NCI-H524 treated with DMSO at 0.1 percent for 48 hours (cell line): ENCODE measurements at places on chromosomes 4 and X.
A peak's percentile ranks its signal among the peaks of the same experiment; 100 is the strongest.

DNA sequence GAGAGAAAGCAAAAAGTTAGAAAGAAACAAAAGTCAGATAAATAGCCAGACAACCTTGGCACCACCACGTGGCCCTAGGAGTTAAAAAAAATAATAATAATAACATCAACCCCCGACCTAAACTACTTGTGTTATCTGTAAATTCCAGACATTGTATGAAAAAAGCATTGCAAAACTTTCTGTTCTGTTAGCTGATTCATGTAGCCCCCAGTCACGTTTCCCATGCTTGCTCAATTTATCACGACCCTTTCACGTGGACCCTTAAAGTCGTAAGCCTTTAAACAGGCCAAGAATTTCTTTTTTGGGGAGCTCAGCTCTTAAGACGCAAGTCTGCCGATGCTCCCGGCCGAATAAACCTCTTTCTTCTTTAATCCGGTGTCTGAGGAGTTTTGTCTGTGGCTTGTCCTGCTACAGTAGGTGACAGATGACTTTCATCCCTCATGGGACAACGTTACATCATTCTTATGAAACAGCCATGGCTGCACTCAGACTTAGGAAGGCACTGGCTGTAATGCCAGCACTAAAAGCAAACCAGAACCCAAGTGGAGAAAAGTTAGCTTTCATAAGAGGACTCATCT is 520 bp downstream of the ACOX3 start:
- no peak for DNase-seq

DNA sequence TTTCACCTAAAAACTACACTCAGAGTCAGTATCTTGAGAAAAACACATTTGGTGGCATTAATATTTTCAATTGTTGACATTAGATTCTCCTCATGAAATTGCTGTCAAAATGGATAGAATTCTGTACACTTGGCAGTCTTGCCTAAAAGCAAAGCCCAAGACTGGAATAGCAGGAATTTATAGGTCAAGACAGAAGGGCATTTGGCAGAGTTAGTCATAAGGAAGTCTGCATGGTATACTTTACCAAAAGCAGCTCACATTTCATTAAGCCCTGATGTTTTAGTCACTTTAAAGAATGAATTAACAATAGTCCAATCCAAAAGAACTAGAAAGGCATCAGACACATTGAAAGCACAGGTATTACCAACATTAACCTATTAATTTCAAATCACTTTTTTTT is 7.1 kb downstream of the CCDC160 start:
- DNase-seq, result no peak

GRCh38 chrX:1358793-1359476 is 22.4 kb downstream of the IL3RA start:
- DNase-seq, result no peak

- DNase-seq, result no peak
Measured at GRCh38 chr4:165760182-165760581, 112.9 kb upstream of the TLL1 start.

GRCh38 chrX:110759785-110760184 is 35.8 kb downstream of the CHRDL1 start:
- DNase-seq, result no peak

DNA sequence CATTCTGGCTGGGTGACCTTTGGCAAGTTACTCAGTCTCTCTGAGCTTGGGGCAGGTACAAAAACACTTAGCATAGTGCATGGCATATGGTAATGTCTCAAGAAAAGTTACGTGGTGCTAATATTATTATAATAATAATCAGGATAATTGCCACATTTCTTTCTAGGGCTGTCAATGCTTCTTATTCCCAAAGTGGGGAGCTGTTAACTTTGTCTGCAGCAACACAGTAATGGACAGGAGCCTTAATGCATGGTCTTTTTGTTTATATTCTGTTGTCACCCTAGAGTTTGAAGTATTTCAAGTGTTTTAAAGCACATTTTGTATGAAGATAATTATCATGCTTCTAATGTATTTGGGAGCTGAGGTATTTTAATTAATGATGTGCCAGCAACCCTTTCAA is 121.8 kb downstream of the FHIP1A start:
- DNase-seq, result no peak

GRCh38 chrX:1097328-1097727 is 115.1 kb downstream of the CRLF2 start:
- DNase-seq, result no peak

DNA sequence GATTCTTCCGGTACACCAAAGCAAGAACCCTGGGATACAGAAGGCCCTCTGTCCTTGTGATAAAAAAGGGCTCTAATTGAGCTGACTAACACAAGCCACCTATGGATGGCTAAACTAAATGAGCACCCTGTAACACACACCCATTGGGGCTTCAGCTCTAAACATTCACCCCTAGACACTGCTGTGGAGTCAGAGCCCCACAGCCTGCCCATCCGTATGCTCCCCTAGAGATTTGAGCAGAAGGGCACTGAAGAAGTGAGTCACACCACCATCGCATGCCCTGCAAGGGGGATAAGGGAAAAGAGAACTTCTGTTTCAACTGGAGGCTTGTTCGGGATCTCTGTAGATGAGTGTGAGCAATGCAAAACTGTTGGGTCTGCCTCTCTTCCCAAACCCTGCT is 545.2 kb downstream of the KCTD8 start:
- no peak for DNase-seq

DNA sequence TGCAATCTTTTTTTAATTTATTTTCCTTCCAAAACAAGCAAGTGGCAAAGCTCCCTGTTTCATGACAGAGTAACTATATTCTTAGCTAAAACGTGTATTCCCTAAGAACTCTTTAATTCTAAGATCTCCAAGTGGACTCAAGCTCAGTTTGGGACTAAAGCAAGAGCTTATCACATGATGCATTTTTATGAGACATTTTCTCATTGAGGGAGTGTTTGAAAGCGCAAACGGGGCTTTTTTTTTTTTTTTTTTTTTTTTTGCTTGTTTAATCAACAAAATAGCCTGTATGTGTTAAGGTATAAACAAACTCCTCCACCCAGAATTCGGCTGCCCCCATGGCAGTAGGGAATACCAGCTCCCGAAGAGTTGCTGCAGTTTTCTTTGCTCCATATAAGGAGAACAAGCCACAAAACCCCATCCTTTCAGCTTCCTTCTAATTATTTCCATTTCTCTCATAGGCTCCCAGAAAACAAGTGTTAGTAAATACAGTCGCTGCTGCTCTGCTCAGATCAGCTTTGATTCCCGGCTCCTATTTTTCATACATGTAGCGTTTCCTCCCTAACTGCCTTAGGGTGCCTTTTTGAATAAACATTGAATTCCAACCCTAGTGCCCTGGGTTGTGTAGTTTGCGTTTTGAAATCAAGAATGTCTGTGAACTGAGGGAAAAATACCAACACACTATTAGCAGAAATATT is 669 bp upstream of the PPARGC1A start:
- no peak for DNase-seq

GRCh38 chrX:30521440-30522182 is 56.0 kb downstream of the TASL start:
- no peak for DNase-seq

DNA sequence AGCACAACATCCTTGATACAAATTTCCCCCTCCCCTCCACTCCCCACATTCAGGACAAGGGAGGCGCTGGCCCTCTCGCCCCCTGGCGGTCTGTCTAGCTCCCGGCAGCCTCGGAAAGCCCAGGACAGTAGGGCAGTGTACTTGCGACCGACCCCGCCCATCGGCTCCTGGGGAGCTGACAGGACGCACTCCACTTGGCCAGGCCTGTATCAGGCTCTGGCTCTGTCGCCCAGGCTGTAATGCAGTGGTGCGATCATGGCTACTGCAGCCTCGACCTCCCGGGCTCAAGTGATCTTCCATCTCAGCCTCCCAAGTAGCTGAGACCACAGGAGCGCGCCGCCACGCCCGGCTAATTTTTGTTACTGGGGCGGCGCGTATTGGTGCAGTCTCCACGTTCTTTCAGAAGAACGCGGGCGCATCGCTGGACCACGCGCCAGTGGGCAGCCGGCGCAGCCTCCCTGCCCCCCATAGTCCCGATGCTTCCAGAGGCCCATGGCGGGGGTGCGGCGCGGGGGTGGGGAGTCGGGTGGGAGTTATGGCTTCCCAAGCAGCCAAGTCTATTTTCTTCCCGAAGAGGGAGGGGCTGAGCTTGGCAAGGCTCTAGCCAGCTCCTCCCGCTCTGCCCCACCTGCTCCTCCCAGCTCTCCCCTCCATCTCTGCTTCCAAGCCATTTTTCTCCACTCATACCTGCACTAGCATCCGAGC is 7.8 kb upstream of the AKAP14 start:
- DNase-seq, result peak; percentile 37

DNA sequence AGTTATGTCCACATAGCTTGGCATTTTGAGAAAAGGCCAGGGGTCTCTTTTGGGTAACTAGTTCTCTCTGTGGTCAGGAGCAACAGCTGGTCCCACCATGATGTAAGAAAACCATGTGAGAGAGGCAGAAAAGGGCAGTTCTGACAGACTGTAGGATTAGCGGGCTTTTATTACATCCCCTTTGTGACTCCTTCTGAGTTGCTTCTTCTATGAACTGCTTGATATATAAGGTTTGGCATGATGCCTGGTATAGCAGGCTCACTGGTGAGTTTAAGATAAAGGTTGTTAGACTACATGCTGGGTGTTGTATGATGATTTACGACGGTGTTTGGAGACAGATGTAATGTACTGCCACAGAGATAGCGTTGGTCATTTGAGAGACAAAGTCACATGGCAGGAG is 2308.1 kb upstream of the AGA start:
- DNase-seq, result no peak

DNA sequence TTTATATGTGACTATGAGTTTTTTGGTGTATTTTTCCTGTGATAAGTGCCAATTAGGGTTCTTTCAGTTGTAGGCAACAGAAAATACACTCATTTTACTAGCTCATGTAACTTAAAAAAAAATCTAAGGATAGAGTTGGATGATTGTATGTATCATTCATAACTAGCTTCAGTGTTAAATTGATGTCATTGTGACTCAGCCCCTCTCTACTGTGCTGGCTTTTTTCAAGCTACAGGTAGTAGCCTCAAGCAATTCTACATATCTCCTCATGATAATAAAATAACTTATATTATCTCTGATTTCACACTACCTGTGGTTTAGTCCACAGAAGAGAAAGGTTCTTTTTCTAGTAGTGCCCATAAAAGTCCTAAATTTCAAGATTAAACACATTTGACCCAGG is 11.9 kb downstream of the WDR17 start:
- no peak for DNase-seq

DNA sequence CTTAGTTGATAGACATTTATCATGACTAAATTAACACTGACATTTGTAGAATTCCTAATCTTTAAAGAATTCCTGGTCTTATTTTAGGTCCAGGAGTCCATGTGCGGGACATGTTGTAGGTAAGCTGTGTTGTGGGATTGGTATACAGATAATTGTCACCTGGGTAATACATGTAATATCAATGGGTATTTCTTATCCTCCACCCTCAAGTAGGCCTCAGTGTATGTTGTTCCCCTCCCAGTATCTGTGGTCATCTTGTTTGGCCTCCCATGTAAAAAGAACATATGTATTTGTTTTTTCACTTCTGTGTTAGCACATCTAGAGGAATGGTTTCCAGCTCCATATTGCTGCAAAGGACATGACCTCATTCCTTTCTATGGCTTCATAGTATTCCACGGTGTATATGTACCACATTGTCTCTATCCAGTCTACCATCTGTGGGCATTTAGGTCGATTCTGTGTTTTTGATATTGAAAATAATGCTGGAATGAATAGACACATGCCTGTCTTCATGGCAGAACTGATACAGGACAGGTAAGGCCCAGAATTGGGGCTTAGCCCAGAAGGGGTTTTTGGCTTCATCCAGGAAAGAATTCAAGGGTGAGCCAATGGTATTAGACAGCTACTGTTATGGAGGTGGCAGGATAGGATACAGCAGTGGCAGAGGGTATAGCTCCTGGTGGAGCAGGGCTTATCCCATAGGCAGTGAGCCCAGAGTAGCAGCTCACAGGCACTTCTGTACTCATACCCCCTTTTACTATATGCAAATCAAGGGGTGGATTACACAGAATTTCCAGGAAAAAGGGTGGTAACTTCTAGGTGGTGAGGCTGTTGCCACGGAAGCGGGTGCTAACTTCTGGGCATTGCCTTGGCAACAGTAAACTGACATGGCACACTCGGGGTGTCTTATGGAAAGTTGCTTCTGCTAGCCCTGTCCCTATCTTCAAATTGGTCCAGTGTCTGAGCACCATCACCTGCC is 66.1 kb upstream of the WDR1 start:
- DNase-seq, result no peak

GRCh38 chr4:156138781-156139280 is 185.2 kb upstream of the CTSO start:
- DNase-seq, result no peak

DNA sequence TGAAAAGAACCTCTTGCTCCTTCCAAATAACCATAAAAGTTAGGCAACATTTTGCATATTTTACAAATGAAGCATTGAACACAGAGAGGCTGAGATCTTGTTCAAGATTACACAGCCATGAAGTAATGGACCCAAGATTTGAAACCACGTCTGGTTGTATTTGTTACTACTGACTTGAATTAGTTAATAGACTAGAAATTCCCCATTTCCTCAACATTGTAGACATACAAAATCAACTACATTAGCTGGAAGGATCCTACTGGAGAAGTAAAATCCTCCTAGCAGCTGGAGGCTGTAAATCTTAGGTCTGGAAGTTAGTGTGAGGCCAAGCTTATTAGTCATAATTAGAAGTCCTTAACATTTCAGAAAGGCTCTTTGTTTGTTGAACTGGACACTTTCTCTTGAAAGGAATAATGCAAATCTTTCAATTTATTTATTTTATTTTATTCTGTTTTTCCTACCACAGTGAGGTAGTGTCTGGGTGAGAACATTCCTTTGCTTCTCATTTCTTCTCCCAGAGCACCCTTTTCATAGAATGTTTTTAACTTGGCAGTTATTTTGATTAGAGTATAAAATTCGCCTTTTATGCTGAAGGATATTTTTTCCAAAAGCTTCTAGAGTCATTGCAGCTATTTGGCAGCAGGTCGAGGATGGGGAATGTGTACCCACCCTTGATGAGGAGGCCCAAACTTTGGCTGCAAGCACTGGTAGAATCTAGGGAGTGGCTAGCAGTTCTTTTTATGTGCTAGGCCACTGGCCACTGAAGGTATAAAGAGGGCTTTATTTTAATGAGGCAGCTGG is 62.0 kb upstream of the CLNK start:
- DNase-seq, result no peak

DNA sequence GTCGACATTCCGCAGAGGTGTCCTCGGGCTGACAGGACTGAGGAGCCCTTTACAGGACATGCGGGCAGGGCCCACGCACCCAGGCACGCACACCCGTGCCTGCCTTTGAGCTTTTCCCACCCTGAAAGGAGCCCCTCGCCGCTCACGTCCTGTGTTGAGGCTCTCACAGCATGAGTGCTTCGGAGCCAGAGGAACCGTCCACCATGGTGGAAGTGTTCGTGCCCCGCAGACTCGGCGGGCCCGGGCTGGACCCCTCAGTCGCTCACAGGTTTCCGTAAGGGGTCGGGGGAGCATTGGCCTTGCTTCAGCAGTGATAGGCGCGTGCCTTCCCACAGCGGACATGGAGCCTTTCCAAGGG is 36.9 kb downstream of the PIGG start:
- DNase-seq, result no peak

- no peak for DNase-seq
Measured at GRCh38 chr4:140654495-140654814, 85.7 kb upstream of the UCP1 start.

- no peak for DNase-seq
Measured at GRCh38 chr4:87982446-87983010, 7.0 kb downstream of the SPP1 start.
